T-cell (primary cell): ENCODE measurements at places on chromosomes 3 and 15. TPM values are rescaled to one million over a fixed set of nuclear protein-coding genes. Genes with fewer than 3 reads are reported as not detected.

GRCh38 chr3:122886946-122887345 lies 92.1 kb downstream of the SLC49A4 start:
- H3K27ac ChIP-seq, result no peak overlapping the region
- H3K36me3 ChIP-seq, result no peaks in the 10 kb centered on the region
- peaks cover 5% of the 10 kb centered on the region for H3K4me1 ChIP-seq
- H3K27me3 ChIP-seq, result no peaks in the 10 kb centered on the region
- DNase-seq, result no peak

DNA sequence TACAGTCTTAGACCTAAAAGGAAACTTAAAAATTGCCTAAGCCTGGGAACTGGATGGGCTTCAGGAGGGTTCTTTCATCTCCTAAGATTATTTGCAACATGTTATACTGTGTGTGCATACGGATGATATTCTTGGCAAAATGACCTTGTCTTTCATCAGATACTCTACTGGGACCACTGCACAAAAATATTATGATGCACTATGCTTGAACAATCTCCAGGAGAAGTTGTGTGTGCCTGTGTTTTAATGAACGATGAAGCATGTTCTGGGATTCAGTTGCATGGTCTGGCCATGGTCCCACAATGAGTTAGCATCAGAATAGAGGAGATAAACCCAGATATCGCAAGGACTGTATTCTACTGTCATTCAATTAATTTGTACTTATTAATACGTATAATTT lies 68.7 kb downstream of the GAP43 start:
- no peak for DNase-seq
- no peaks in the 10 kb centered on the region for H3K27me3 ChIP-seq
- H3K36me3 ChIP-seq, result no peaks in the 10 kb centered on the region
- no peaks in the 10 kb centered on the region for H3K4me1 ChIP-seq
- H3K4me3 ChIP-seq, result no peak overlapping the region

DNA sequence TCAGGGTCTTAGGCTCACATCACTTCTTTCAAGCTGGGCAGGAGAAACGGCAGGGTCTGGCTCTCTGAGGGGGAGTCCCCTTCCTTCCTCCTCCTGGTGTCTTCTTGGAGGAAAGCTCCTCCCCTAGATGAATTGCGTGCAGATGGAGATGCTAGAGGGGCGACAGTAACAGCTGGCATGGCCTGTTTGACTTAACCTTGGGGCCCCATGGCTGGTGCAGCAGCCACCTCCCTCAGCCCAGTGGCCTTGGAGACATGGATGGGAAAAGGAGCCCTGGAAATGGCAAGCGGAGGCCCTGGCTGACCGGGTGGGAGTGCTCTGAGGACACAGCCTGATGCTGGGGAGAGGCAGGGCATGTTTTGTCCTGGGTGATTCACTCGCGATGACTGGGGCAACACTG lies 20.2 kb downstream of the PAK6 start:
- no peak overlapping the region for H3K27ac ChIP-seq
- peaks cover 18% of the 10 kb centered on the region for H3K4me1 ChIP-seq
- H3K36me3 ChIP-seq, result no peaks in the 10 kb centered on the region
- H3K27me3 ChIP-seq, result peaks cover 36% of the 10 kb centered on the region
- no peak for DNase-seq

GRCh38 chr15:67199881-67200763 lies 54.3 kb downstream of the AAGAB start:
- no peak overlapping the region for H3K27ac ChIP-seq
- no peaks in the 10 kb centered on the region for H3K4me1 ChIP-seq
- no peaks in the 10 kb centered on the region for H3K27me3 ChIP-seq
- no peak overlapping the region for H3K4me3 ChIP-seq
- DNase-seq, result no peak

DNA sequence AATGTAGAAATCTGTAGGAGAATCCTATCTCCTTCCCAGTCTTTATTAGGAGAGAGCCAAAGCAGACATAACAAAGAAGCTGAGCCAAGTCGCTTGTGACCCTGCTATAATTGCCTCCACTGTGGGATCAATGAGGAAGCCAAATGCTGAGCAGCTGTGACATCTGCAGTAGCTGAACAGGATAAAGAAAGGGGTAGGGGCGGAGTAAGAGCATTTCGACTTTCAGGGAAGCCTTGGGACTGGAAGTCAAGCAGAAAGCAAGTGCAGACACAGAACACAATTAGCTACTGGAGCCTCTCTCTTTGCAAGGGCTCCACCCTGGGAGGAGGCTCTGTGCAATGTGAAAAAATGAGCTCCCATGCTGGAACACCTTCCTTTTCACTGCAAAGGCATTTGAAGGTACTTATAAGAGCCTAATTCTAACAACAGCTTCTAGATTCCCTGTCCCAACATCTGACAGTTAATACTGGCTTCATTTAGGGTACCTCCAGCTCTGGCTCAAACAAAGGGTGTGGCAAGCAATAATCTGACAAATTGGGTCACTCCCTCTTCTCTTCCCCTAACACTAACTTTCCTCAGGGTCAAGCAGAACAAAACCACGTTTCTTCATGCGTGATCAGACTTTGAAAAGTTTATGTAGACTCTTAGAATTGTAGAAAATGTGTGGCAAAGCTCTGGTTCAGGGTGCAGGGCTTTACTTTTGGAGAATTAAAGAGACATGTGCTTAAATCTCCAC lies 166.4 kb downstream of the CADPS start:
- no peak overlapping the region for H3K27ac ChIP-seq
- no peaks in the 10 kb centered on the region for H3K4me1 ChIP-seq
- H3K4me3 ChIP-seq, result no peak overlapping the region

GRCh38 chr3:34387826-34388564 lies 589.6 kb downstream of the PDCD6IP start:
- H3K27me3 ChIP-seq, result no peaks in the 10 kb centered on the region
- H3K4me3 ChIP-seq, result no peak overlapping the region

The SLC25A20 gene
- 9.4 TPM for total RNA-seq

DNA sequence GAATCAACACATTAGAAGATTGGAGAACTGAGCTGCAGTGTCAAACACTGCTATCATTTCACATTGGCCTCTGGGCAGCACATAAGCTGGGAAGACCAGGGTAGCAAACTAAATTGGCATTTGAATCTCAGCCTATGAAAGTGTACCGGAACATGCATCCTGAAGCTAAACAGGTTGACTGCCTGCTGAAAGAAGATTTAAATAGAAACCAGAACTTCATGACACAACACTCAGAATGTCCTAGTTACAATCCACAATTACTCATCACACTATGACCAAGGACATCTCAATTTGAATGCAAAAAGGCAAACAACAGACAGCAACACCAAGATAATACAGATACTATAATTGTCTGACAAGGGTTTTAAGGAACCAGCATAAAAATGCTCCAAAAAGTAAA lies 26.2 kb downstream of the TM2D3 start:
- peaks cover 10% of the 10 kb centered on the region for H3K36me3 ChIP-seq
- H3K27me3 ChIP-seq, result no peaks in the 10 kb centered on the region
- peaks cover 8% of the 10 kb centered on the region for H3K4me1 ChIP-seq
- H3K27ac ChIP-seq, result no peak overlapping the region

The GOLGA6D gene
- total RNA-seq, result 0.15 TPM

DNA sequence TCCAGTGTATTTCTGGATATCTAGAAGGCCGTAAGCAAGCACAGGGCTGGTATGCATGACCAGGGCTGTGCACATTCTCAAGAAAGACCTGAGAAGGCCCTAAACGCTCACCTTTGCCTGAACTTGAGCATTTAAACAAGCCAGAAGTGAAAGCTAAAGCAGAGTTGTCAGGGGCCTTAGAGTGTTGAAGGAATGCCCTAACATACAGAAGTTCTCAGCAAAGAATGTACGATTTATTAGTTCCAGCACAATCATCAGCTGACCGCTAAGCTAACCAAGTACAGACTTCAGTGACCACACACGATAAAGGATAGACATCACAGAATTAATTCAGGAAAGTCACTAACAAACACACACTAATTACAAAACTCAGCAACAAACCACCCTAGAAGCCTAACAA lies 8.7 kb downstream of the HLTF start:
- H3K27me3 ChIP-seq, result no peaks in the 10 kb centered on the region
- no peaks in the 10 kb centered on the region for H3K36me3 ChIP-seq
- H3K4me3 ChIP-seq, result no peak overlapping the region
- DNase-seq, result no peak

GRCh38 chr3:101725890-101726275 lies 1.5 kb downstream of the CEP97 start:
- no peak for DNase-seq
- peak overlapping the region; percentile 75 for H3K4me3 ChIP-seq
- H3K4me1 ChIP-seq, result peaks cover 24% of the 10 kb centered on the region

DNA sequence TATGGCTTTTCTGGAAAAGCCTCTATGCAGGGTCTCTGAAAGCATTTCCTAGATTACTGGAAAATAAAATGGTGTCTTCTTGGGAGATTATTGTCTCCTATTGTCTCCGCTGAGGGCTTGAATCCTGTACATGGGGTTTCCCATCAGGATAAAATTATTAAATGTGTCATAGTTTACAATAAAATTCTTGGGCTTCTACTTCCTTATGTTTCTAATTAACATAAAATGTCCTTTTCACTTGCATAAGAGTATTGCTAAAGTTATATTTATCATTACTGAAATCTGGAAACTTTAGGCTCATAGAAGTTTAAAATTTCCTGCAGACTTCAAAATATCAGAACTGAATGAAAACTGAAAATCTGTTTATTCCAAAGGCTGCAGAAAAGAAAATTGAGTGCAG lies 595.5 kb upstream of the AGTR1 start:
- H3K4me3 ChIP-seq, result no peak overlapping the region
- no peaks in the 10 kb centered on the region for H3K4me1 ChIP-seq
- H3K36me3 ChIP-seq, result no peaks in the 10 kb centered on the region
- no peaks in the 10 kb centered on the region for H3K27me3 ChIP-seq
- no peak for DNase-seq

DNA sequence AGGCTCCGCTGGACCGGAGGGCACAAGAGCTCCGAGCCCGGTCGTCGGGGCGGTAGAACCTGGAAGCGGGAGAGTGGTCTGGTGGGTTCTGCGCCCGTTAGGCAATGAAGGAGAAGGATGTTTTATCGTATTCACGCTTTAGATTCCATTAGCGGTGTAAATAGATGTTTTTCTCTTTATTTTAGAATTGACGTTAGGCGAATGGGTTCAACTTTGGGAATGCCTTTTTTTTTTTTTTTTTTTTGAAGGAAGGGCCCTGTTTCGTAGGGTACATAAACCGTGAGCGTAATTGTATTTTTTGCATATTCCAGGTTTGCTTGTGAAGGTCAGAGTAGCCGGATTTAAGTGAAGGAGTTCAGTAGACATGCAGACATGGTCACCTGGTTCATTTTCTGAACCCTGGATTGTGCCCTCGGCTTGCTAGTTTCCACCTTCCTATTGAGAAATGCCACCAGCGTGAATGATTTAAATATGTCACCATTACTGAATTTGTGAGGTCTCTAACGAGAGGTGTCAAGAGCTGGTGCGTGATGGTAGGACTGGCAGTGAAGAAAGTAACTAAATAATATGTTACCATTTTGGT lies 808 bp downstream of the RBM6 start:
- DNase-seq, result no peak
- H3K36me3 ChIP-seq, result peaks cover 9% of the 10 kb centered on the region
- H3K4me1 ChIP-seq, result peaks cover 7% of the 10 kb centered on the region
- H3K4me3 ChIP-seq, result peak overlapping the region; percentile 91

The PAQR5 gene
- total RNA-seq, result 0.03 TPM

The GHSR gene
- not detected for total RNA-seq

DNA sequence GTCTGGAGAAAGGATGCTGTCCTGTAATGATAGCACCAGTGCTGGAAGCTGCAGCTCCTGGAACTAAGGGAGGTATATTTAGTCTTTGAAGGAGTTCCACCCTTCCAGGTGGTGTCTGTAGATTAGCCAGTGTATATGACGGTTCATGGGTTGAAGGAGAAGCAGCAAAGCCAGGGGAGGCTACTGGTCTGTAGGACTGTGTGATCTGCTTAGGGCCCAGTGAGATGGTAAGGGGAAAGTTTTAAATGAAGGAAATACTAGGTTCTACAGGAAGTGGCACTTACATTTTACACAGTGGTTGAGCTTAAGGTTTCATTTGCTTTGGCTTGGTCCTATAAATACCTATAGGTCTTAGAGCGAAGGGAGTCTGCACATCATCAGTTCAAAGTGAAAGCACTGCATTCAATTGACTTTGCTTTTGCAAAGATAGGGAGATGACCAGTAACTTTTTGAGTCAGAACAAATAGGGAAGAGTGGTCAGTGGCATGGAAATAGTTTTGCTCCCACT lies 5.6 kb downstream of the SLC25A38 start:
- no peaks in the 10 kb centered on the region for H3K27me3 ChIP-seq
- DNase-seq, result no peak
- H3K27ac ChIP-seq, result peak overlapping the region; percentile 48

GRCh38 chr3:168071591-168072322 lies 24.0 kb downstream of the GOLIM4 start:
- H3K27ac ChIP-seq, result no peak overlapping the region
- no peak overlapping the region for H3K4me3 ChIP-seq
- no peaks in the 10 kb centered on the region for H3K27me3 ChIP-seq
- no peaks in the 10 kb centered on the region for H3K36me3 ChIP-seq
- no peaks in the 10 kb centered on the region for H3K4me1 ChIP-seq

The VIPR1 gene
- 75.4 TPM for total RNA-seq

The EXD1 gene
- not detected for total RNA-seq

DNA sequence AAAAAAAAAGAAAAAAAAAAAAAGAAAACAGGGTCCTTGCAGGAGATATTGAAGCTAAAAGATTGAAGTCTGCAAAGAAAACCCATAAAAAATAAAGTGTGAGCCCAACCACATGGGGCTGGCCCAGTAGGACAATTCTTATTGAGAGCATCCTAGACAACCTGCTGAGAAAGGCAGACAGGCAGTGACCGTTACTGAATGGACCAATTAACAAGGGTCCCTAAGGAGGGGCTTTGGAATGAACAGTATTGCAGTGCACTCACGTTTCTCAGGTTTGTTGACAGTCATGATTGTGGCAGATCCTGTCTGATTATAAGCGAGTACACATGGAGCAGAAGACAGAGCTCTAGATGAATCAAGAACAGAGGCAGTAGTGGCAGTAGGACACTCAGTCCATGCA lies 168.6 kb downstream of the LSAMP start:
- DNase-seq, result no peak
- no peak overlapping the region for H3K4me3 ChIP-seq
- no peaks in the 10 kb centered on the region for H3K4me1 ChIP-seq
- H3K27ac ChIP-seq, result no peak overlapping the region
- no peaks in the 10 kb centered on the region for H3K27me3 ChIP-seq

GRCh38 chr3:136134091-136134490 lies 62.0 kb downstream of the MSL2 start:
- H3K27ac ChIP-seq, result no peak overlapping the region
- H3K4me3 ChIP-seq, result no peak overlapping the region
- H3K4me1 ChIP-seq, result no peaks in the 10 kb centered on the region
- H3K36me3 ChIP-seq, result no peaks in the 10 kb centered on the region
- no peaks in the 10 kb centered on the region for H3K27me3 ChIP-seq
- no peak for DNase-seq

DNA sequence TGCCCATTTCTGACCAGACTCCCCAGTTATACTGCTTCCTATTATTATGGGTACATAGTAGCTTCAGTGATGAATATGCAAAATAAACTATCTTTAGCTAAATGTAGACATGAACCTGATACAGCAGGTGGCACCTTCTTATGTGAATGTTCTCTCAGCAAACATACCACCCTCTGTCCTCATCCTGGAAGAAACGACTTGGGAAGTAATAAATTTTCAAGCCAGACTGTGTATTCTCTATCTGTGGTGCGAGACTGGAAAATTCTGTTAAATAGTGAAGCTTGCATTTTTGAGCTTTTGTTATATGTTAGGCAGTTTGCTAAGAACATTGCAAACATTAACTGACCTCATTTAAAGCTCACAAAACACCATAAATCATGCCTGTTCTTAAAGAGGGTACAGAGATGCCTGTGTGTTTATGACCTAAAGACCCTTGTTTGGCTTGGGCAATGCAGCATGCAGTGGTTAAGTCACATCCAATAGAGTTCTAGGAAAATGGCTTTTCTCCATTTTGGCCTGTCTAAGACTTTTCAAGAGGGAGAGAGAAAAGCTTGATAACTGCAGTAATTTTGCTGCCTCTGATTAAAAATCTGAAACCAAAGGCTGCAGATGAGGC lies 287.1 kb downstream of the NEK10 start:
- H3K36me3 ChIP-seq, result no peaks in the 10 kb centered on the region
- H3K4me1 ChIP-seq, result no peaks in the 10 kb centered on the region
